Prostate gland (tissue), 2 donors: ENCODE measurements at places on chromosomes 13 and 19.

DNA sequence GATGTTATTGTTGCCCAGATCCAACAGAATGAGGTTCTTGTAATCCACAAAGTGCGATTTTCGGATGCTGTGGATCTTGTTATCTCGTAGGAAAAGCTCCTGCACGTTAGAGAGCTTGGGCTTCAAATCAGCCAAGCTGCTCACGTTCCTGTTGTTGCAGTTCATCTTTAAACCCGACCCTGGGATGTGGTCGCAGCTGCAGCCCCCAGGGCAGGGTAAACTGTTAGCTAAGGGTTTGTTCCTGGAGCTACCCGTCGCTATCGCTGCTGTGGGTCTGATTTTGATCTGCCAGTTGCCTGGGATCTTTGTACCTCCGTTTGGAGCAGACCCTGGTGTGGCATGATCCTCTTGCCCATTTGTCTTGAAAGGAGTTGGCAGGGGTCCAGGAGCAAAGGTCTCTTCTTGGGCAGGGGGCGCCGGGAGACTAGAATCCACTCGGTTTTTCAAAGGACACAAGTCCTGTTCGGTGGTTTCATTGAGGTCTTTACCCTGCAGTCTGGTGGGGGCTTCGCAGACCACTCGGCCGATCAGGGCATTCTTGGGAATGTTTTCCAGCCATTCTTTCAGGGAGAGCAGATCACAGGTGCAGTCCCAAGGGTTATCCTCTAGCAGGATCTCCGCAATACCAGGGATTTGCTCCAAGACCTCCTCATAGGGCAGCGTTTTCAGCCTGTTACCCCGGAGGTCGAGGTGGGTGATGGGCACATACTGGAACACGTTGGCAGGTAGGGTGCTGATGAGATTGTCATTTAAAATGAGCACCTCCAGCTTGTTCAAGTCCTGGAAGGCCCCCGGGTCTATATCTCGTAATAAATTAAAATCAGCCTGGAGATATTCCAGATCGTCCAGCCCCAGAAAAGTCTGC lies 1.8 kb downstream of the SLITRK1 start:
- no peak for DNase-seq

- DNase-seq: no peak
Measured at GRCh38 chr13:27919659-27919933, 204 bp upstream of the PDX1 start.

DNA sequence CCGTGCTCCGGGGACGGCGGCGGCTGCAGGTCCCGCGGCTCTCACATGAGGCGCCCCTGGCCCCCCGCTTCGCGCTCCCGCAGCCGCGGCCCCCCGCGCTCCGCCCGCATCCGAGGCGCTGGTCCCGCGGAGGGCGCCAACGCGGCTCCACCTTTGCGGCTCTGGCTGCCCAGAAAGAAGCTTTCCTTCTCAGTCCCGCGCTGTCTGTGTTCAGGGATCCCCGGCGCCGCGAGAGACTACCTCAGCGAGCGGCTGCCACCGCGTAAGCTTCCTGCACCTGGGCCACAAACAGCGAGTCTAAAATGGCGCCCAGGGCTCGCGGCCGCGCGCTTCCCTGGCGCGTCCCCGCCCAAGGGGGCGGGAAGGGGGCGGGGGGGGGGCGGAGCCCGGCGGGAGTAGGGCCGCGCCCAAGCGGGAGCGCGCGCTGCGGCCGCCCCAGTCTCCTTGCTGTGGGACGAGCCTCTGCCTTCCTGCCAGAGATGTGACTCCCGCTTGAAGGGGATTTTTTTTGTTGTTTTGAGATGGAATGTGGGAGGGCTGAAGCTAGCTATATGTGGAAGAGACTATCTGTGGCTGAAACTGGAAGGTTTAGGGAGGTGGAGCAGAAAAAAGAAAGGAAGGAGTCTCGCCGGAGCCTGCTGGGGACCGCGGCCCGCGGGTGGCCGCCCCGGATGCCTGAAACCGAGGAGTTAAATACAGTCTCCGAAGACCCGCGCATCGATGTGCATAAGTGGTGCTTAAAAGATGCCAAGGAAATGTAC lies at the start of gene FBXL3:
Gene FBXL3, minus strand, starts transcription at position 299 of the 761 bp plus-strand sequence. CDS start 5,299 bp downstream, outside the sequence.
- DNase-seq: peak; percentile 85

GRCh38 chr13:113454936-113455335 lies 1.6 kb upstream of the ADPRHL1 start:
- DNase-seq: no peak

GRCh38 chr13:72164811-72165210 lies 297.8 kb upstream of the DACH1 start:
- no peak for DNase-seq

DNA sequence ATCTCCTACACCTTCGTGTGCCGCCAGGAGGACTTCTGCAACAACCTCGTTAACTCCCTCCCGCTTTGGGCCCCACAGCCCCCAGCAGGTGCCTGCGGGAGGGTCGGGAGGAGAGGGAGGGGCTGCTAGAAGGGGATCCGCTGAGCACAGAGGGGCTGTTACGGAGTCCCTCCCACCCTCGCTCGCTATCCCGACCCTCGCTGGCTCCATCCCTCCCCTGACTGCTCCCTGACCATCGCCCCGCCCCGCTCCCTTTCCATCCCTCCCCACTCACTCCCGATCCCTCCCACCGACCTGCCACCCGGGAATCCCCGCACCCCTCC lies 780 bp downstream of the CD177 start:
- no peak for DNase-seq

GRCh38 chr19:49393881-49394280 lies 5.8 kb downstream of the KASH5 start:
- DNase-seq: no peak

DNA sequence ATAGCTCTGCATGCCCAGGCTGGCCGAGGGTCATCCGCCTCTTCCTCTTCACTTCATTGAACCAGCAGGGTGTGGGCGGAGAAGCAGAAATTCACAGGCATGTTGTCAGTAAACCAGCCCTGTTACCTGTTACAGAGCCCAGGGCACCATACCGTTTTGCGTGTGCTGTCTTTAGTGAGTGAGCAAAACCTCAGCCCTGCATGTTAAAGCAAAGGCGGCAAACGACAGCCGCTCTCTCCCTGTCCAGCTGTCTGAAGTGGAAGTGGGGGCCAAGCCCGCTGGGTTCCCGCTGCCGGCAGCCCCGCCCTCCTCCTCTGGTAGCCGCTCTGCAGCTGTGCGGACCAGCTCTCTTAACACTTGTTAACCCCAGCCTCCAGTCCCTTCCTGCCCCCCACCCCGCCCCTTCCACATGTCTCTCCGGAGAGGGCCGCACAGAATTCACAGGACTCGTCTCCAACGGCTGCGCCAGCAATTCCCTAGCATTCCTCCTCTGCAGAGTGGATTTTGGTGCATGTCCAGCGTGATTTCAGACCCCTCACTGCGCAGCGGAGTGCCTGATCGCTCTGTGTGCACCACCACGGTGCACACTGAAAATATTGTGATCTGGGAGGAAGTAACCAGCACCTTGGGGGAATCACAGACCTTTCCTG lies 12.7 kb downstream of the KLHL26 start:
- DNase-seq: no peak

- peak; percentile 76 for DNase-seq
Measured at GRCh38 chr19:44748426-44749254, at the start of gene BCL3. TSS of gene BCL3 (plus strand) at chr19:44748708. CDS start at chr19:44748791, 83 bp downstream.

DNA sequence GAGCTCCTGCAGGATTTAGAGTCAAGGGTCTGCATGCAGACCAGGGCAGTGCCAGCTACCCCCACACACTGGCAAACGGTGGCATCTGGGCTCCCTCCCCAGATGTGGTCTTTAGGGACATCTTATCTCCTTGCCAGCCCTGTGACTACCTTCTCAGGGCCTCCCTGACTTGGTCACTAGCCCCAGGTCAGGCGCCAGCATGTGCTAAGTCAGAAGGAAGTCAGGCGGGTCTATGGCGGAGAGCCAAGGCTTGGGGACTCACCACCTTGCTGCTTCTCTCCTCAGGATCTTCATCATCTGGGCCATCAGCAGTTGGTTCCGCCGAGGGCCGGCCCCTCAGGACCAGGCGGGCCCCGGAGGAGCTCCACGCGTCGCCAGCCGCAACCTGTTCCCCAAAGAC lies 17.6 kb downstream of the CLPTM1 start:
- DNase-seq: no peak

GRCh38 chr13:28510066-28510465 lies 15.1 kb upstream of the FLT1 start:
- no peak for DNase-seq
